ENCODE measurements at places on chromosomes 11 and 22.

DNA sequence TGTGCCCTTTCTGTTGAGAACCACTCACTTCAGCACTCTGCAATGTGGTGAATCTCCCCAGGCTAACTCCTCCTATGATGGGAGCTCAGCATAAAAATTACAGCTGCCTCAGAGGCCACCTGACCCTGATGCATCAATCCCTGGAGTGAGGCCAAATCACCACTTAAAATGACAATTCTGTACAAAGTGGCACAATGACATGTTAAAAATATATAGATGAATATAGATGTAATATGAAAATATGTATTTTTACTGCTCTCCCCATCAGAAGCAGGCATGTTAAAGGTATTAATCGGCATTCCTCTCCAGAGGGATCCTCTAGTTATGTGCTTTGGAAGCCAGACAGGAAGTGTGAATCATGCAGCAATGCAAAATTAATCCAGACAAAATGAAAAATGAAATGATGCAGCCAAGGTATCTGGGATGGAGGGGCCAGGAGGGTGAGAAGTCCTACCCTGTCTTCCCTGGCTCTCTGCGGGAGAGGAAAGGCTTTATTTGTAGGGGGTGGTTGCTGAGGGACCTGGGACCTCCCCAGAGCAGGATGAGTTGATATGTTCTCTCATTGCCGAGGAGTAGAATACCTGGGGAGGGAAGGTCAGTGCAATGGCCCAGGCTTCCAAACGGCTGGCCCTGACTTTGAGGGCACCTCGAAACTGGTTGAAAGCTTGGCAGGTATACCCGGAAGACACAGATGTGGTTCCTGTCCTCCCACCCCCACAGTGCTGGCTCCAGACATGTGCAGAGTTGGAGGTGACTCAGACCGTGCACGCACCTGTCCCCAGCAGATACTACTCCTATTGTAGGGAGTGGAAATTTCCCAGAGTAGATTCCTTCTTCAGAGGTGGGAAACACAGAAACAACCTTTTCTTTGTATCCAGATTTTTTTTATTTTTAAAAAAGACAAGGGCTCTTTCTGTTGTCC lies 347.9 kb upstream of the NCAM1 start:
- DNase-seq = peak; percentile 60

GRCh38 chr11:131504199-131504949 lies 134.0 kb downstream of the NTM start:
- no peak for DNase-seq

DNA sequence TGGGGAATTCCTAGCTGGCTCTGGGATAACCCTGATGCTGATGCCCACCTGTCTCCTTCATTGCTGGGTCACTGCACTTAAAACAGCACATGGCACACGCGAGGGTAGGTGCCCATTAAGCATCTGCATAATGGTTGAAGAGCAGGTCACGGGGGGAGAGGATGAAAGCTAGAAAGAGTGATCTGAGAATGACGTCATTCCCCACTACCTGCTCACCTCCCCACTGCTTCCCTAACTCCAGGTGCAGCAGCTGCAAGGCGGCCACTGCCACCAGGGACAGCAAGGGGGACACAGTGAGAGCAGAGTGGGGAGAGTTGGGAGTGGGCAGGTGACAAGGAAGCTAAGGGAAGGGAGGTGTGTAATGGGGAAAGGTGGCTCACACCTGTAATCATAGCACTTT lies 27.0 kb downstream of the ADA2 start:
- DNase-seq = no peak

- DNase-seq = no peak
Observed at GRCh38 chr11:113168354-113169342, 145.7 kb upstream of the TTC12 start.

GRCh38 chr22:31489632-31490495 lies at the start of gene EIF4ENIF1:
TSS of gene EIF4ENIF1 (minus strand) at chr22:31489842. CDS start at chr22:31488718, 1,124 bp downstream.
- DNase-seq = peak; percentile 89

- peak; percentile 70 for DNase-seq
Observed at GRCh38 chr11:47186700-47187695, 764 bp upstream of the PACSIN3 start.

DNA sequence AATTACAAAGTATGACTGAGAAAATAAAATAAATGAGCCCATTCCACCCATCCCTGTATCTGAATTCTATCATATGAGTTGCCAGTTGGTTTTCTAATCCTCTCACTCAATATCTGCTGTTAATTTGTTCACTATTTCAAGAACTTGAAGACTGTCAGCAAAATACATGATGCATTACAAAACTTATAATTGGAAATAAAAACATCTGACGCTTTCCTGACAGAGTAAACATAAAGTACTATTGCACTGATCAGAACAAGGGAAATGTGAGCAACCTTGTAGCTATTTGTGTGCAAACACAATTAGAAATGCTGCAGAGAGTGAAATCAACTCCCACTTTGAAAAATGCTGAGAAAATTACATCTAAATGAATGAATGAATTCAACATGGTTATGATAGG lies 97.1 kb downstream of the MPPED2 start:
- no peak for DNase-seq

GRCh38 chr11:102591160-102591718 lies 33.9 kb downstream of the MMP20 start:
- DNase-seq = no peak

GRCh38 chr11:115194802-115195110 lies 309.5 kb downstream of the CADM1 start:
- no peak for DNase-seq

DNA sequence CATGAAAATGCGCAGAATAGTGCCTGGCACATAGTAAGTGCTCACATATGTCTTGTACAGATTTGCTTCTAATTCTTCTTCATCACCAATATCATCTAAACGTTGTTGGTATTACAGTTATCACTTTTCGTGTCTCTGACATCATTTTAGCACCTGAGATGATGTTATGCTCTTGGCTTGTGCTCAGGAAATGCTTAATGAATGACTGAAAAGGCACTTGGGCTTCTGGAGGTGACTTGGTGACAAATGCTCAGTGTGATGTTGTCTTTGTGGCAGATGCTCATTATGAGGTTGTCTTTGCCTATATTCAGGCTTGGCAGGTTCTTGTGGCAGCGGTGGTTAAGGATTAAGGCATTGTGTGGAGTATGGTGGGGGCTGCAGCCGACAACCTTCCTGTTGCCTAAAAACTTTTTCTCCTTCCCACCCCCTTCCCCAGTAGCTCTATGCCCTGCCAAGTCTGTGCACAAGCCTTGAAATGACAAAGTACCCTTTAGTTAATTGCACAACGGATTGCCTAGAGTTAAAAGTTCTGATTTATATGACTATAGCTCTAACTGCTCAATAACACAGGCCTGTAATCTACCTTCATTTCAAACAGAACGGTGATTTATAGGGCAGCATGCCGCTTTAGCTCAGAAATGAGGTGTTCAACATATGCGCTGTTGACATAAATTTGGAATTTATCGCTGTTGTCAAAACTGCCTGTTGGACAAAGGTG lies 82.5 kb downstream of the ZBTB16 start:
- DNase-seq = no peak

GRCh38 chr22:22408731-22409696 lies 99.5 kb downstream of the ZNF280B start:
- DNase-seq = peak; percentile 77

GRCh38 chr22:23225724-23226496 lies 45.6 kb downstream of the BCR start:
- no peak for DNase-seq

- DNase-seq = no peak
Observed at GRCh38 chr22:41284465-41284864, 1.5 kb downstream of the RANGAP1 start.

- DNase-seq = no peak
Observed at GRCh38 chr11:14376920-14377319, 17.9 kb upstream of the RRAS2 start.

GRCh38 chr11:66225066-66225465 lies 43.4 kb upstream of the RAB1B start:
- DNase-seq = peak; percentile 29

DNA sequence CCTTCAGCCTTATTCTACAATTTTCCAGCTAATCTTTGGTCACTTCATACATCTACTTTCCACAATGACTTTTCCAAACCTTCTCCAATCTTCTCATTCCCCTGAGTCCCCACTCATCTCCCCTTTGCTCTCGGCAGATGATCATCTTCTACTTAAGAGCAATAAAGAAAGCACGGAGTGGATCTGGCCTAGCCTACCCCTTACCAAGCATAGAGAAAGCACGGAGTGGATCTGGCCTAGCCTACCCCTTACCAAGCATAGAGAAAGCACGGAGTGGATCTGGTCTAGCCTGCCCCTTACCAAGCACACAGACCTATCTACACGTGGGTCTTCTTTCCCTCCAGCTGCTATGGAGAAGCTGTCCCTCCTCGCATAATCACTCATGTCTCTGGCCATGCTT lies 558.6 kb downstream of the OPCML start:
- DNase-seq = no peak

DNA sequence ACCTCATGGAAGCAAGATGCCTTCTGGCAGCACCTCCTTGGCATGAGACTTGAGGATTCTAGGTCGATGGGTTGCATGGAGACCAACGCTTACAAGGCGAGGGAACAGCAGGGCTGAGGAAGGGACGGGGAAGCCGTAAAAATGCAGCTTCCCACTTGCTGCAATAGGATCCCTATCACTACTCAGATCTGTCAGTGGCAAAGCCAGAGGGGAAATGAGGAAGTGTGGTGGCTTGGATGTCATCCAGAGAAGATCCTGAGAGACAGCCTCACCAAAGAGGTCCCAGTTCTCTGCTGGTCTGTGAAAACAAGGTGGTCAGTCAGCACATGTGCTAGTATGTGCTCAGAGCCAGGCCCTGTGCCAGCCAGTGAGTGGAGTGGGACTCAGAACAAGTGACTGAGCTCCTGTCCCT lies 22.2 kb downstream of the CYB5R2 start:
- peak; percentile 42 for DNase-seq

GRCh38 chr22:26068571-26068970 lies 100.7 kb upstream of the SEZ6L start:
- DNase-seq = peak; percentile 96

GRCh38 chr11:10522921-10523320 lies 18.1 kb downstream of the RNF141 start:
- no peak for DNase-seq

GRCh38 chr11:100878474-100878873 lies 191.4 kb downstream of the ARHGAP42 start:
- DNase-seq = no peak

DNA sequence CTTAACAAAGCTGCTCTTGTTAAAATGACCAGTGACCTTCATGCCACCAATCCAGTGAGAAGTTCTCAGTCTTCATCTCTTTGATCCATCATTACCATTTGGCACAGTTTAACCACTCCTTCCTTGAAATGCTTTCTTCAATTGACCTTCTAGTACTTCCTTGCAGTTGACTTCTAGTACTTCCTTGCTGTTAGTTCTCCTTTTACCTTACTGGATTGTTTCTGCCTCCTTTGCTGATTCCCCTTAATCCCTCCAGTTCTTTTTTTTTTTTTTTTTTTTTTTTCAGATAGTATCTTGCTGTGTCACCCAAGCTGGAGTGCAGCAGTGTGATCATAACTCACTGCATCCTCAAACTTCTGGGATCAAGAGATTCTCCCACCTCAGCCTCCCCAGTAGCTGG lies 66.0 kb upstream of the HORMAD2 start:
- DNase-seq = no peak

DNA sequence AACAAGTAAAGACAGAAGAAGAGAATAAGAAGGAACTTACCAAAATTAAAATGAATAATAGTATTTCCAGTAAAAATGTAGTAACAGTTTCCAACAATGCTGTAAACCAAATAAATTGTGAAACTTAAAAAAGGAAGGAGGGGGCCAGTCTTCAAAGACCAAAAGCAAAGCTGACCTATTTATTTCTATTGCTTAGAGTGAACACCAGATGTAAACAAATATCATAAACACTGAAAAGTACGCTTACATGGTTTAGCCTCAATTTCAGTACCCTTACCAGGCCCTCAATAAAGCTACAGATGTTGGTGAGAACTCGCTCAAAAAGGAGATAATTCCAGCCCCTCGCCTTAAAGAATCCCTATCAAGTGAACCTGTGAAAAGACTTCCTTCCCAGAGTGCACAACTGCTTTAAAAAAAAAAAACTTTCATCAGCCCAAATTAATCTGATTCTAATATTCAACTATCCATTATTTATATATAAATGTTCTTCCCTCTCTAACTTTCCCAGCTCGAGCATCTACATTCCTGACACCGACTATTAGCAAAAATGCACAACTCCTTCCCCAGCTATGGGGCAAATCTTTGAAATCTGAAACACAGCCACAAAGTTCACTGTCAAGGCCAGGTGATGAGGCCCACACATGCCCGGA lies 2.4 kb downstream of the PHF21A start:
- no peak for DNase-seq

Measured in islet precursor cell (in vitro differentiated cells).